ENCODE measurements at places on chromosomes 7 and 10.

DNA sequence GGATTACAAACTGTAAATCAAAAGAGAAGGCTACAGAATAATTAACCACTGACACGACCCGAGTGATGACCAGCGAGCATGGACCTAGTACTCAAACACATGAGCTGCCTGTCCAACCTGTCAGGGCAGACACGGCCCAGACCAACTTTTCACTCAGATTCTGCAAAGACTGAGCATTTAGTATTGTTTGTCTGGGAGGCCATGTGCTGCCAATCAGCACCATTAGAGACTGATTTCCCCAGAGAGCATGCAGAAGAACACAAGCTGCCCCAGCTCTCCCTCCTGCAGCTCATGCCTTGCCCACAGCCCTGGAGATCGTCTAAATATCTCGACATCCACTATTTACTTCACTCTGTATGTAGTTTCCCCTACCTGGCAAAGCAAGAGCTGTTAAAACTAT is 172.6 kb upstream of the INHBA start:
- no peak for DNase-seq

GRCh38 chr7:49791088-49791741 is 17.8 kb downstream of the VWC2 start:
- no peak for DNase-seq

- no peak for DNase-seq
These were observed 54.7 kb upstream of the NPTX2 start for GRCh38 chr7:98562381-98562823.

DNA sequence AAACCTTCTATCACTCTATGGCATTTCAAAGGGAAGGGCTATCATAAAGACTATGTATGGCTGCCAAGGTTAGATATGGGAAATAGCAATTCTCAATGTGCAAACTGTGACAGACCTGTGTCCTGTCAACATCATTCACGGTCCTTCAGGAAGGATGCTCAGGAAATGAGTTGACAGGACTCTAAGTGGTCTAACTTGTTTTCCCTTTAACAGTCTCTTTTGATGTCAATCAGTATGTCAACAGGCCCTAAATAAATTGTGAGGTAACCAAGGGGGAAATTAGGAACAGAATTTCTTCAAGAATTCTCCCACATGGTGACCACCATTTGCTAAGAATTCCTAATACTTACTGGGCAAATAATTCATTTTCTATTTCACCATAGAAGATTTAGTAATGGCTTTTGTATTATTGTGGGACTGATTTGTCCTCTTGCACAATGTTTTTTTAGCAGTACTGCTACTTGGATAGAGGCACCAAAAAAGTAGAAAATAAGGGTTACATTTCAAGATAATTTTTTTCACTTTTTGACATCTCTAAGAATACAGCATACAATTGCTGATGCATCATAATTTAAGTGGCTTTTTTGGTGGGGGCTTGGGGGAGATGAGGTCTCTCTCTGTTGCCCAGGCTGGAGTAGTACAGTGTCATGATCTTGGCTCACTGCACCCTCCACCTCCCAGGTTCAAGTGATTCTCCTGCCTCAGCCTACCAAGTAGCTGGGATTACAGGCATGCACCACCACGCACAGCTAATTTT is 275.8 kb downstream of the CACNA2D1 start:
- no peak for DNase-seq

- no peak for DNase-seq
These were observed 527 bp upstream of the SORCS3 start for GRCh38 chr10:104640339-104641186.

- DNase-seq = no peak
These were observed 102.9 kb upstream of the AHR start for GRCh38 chr7:17195576-17195975.

GRCh38 chr7:28572321-28573058 is 160.2 kb downstream of the CREB5 start:
- DNase-seq = no peak

DNA sequence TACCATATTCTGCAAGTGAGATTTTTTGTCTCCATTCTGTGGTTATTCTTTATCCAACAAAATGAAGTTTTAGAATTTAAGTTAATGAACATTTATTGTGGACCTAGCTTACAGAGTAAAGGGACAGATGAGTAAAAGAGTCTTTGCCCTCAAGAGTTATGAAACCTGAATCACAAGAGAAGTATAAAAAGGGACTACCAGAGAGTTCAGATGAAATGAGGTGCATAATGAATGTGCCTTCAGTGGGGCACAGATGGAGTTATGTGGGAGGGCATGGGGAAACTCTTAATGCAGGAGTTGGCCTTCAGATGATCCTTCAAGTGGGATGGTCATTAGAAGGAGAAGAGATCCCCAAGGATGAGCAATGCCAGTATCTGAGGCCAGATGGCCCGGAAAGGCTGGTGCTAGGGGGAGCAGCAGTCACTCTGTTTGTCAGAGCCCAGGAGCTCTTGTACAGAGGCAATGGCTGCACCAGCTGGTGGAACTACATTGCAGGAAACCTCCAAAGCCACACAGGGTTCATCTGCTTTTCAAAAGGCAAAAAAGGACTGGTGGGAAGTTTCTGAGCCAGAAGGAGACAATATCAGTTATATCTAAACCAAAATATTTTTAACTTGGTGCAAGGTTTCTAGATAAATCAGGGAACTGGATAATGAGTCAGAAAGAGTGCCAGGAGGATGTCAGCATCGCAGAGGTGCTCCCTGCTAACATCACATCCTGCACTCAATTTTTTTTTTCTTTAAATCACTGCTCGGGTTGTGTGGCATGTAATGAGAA is 162.0 kb downstream of the KLF6 start:
- DNase-seq = no peak

DNA sequence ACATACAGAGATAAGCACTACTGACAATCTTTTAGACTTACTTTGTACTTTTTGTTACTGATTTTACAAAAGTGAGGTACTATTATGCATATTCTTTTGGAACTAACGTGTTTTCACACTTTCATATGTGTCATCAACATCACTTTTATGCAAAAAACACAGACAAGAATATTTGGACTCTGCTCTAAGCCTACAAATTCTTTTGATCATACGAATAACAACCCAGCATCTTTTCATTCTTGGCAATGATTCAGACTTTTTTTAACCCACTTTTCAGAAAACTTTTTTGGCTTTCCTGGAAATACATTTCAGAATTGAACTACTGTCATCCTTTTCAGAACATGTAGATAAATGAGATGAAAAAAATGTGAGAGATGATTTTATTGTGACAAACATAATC is 30.2 kb downstream of the USP6NL start:
- no peak for DNase-seq

GRCh38 chr10:77073663-77073960 is 564.0 kb downstream of the KCNMA1 start:
- no peak for DNase-seq

DNA sequence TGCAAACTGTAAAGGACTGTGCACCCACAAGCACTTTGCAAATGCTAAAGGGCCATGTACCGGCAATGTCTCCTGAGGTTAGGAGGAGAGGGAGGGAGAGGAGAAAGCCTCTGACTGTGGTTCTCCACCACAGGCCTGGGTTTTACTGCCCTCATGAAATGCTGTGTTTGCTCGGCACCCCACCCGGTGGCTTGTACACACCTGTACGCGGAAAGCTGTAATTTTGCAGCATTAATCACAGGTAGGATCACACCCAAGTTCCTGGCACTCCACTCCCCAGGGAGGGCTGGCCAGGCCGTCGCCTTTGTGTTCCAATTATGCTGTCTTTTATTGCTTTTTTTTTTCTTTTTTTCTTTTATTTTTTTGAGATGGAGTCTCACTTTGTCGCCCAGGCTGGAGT is 78.5 kb upstream of the MYL10 start:
- no peak for DNase-seq

DNA sequence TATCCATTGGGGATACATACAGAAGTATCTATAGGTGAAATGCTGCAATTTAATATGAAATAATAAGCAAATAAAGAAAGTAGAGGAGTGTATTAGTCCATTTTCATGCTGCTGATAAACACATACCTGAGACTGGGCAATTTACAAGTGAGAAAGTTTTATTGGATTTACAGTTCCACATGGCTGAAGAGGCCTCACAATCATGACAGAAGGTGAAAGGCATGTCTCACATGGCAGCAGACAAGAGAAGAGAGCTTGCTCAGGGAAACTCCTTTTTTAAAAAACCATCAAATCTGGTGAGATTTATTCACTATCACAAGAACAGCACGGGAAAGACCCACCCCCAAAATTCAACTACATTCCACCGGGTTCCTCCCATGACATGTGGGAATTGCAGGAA is 82.8 kb upstream of the TRIM24 start:
- DNase-seq = no peak

GRCh38 chr7:108372618-108373017 is 83.6 kb downstream of the NRCAM start:
- DNase-seq = no peak

DNA sequence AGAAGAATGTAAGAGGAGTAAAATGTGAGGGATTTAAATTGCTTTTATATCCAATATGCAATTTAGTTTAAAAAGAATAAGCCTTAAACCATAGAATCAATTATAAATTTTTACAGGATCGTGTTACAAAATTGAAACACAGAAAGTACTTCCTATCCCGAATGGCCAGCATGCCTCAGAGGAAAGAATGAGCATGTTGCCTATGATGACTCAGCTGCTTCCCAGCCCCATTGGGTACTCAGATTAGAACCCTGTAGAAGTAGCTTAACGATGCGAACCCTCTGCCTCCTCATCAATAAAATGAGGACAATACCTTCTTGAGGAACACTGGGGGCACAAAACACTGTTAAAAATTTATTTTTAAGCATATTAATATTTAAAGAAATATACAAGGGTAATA is 113.4 kb upstream of the CDK1 start:
- no peak for DNase-seq

DNA sequence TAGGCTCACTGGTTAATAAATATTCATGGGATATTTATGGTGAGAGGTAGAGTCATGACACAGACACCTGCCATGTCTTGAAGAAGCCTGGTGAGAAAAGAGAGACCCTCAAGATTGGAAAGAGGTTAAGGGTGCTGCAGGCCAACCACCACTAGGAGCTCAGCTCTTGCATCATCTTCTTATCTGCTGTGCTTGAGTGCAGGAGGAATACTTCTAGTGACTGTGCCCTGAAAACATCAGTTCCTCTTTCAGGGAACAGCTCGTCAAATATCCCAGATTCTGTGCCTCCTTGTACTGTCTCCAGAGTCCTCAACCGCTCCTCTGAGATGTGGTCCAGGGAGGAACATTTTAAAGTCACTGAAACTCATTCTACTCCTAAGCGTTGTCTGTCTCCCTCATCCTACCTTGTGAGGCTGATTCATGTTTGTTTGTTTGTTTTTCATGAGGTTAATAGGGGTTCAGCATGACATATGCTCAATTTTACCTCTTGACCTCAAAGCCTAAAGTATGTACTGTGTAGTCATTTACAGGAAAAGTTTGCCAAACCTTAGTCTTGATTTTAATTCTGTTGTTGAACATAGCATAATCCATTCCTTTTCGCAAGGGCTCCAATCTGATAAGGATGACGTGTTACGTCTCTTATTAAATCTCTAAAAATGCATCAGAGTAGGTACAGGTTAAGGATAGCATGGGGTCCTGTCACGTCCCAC is 293.1 kb downstream of the C7orf25 start:
- no peak for DNase-seq

DNA sequence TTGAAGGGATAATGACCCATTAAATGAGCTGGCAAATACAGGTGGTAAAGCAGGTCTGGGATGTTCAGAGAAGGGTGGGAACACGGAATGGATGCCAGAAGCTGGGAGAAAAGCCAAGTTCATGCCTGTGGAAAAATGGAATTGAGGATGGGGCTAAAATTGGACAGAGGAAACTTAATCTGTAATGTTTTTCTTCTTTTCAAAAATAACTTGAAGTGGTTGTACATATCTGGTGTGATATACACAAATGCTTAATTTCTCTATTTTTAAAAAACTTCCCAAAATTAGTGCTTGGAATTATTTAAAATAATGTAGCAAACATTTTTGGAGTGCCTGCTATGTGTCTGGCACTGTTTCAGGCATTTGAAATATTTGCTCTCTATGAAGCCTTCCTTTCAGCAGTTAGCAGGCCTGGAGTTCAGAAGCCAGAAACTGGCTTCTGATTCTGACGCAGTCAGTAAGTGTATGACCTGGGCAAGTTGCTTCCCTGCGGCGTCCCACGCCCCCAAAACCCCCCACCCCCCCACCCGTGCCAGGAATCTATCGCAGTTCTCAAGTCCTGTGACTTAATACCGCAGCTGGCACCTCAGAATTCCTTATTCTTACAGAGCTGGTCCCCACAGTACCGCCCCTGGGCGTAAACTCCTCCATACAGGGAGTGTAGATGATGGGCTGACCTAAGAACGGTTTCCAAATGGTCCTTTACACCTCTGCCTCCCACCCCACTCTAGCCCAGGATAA is 828 bp upstream of the MALSU1 start:
- no peak for DNase-seq

DNA sequence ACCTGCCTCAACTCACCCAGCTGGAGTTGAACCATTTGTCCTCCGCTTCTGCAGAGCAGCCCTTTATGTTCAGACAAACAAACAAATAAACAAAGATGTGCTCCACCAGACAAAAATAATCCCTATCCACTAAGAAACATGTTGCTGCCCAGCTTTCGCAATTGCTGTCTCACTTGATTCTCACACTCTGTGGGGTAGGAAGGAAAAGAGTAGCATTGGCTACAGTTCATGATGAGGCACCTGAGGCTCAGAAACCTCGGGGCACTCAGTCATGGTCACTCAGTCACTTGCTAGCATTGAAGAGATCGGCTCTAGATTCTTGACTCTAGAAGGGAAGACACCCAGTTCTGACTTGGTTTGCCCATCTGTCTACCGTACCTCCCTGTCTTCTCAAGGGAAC is 88.0 kb upstream of the ZMIZ1 start:
- no peak for DNase-seq

- no peak for DNase-seq
These were observed 69.5 kb upstream of the CFAP46 start for GRCh38 chr10:133011882-133012281.

DNA sequence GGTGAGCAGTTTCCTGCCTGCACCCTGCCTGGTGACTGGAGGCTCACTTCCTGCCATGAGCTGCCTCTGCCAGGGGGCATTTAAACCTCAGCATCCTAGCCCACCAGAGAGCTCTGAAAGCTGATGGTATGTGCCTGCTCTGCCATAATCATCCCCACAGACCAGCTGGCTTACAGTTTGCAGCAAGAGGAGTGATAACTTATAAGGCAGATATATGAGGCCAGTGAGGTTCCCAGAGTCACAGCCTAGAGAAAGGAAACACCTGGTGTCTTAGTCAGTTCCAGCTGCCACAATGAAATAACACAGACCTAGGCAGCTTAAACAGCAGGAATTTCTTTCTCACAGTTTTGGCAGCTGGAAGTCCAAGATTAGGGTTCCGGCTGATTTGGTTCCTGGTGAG is 232.0 kb downstream of the PAXIP1 start:
- DNase-seq = no peak

DNA sequence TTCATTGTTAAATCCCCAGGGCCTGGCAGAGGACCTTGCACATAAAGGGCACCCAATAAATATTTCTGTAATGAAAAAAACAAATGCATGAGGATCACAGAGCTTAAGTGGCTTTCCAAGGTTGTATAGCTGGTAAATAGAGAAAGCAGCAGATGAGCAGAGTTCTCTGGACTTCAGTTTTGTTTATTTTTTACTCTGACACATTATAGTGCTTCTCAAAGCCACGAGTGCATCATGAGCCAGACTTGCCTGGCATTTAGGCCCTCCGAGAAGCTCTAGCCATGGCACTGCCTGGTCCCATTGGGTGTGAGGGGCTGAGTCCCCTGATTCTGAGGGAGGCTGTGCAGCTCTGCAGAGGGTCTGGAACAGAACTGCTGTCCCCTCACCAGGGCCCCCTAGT is 87.2 kb upstream of the ZNF32 start:
- DNase-seq = no peak

- DNase-seq = no peak
These were observed 35.2 kb upstream of the MXI1 start for GRCh38 chr10:110172155-110172554.
